Cerebellum (tissue), 4 donors: ENCODE measurements at places on chromosomes 1 and 21.

DNA sequence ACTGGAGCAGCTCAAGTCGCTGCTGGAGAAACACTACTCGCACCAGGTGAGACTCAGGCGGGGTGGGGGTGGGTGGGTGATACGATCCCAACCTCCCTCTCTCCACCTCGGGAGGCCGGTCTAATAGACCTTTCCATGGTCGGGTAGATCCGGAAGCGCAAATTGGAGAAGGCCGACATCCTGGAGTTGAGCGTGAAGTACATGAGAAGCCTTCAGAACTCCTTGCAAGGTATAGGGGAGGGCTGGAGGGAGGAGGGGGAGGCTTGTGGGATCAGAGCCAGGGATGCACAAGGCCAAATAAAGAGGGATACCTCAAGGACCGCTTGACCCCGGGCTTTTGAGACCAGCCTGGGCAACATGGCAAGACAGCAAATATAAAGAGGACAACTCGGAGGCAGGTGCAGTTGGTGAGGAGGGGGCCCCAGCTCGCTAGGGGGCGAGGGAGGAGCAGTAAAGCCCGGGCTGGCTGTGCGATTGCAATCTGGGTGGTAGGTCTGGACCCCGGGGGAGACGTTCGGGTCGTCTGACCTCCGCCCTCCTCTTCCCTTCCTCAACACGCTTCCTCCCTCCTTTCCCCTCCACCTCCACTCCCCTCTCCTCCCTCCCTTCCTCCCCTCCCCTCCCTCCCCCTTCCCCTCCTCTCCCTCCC, 546 bp downstream of the HES3 start:
- no peak for DNase-seq

DNA sequence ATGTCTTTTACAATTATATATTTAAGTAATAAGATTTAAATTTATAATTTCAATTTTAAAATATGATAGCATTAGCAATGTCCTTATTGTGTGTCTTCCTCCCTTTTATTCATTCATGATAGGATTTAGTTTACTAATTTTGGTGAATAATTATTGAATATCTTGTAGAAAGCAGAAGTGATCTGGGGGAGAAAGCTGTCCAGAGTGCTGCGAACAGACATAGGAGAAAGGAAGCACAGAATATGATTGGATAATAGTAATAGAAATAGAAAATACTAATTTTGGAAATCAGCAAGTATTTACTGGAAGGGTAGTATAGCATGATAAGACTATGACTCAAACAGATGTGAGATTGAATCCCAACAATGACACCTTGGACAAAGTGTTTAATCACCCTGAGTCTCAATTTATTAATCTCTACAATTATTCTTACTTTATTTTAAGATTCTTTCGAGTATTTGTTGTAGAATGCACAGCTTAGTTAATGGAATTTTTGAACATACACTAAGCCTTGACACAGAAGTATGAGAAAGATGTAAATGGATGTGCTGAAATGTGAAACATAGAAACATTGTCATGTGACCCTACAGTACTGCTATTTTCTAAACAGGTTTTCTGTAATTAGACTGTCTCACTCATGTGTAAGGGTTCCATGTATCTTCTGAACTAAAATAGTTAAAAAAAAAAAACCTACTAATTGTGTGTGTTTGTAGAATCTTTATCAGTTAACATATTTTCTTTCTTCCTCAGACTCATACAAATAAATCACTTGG, 7.9 kb downstream of the SH3GLB1 start:
- DNase-seq = no peak

DNA sequence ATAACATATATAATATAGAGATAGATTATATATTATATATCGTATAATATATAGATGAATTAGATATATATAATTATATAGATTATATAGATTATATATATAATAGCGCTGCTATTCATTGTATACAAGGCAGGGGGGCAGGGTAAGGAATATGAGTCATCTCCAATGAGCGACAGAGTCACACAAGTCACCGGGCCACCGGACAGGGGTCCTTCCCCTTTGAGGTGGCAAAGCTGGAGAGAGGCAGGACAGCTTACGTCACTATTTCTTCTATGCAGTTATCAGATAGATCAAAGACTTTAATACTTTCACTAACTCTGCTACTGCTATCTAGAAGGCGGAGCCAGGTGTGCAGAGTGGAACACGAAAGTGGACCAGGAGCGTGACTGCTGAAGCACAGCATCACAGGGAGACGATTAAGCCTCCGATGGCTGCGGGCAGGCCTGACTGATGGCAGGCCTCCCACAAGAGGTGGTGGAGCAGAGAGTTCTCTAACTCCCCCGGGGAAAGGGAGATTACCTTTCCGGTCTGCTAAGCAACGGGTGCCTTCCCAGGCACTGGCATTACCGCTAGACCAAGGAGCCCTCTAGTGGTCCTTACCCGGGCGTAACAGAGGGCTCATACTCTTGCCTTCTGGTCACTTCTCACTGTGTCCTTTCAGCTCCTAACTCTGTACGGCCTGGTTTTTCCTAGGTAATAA, 2154.7 kb downstream of the MRPL39 start:
- no peak for DNase-seq

DNA sequence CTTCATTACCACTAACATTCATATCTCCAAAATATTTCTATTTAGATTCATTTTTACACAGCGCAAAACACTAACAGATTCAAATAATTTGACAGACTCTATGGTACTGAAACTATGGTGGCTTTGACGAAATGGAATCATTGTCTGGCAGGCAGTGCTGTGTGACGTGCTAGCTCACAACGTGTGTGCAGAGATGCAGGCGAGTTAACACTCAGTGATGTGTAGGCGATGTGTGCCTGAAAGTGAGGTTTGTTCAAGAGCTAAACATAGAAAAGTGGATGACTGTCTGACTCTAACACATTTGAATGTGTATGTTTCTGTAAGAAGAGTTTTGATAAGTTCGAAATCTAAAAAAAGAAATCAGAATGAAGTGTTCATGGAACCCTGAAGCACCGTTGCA, 97.7 kb downstream of the RYR2 start:
- no peak for DNase-seq
